Renal pelvis (tissue), 12 donors: ENCODE measurements at places on chromosomes 2 and 18. TPM values are rescaled to one million over a fixed set of nuclear protein-coding genes. Genes with fewer than 3 reads are reported as not detected.
A peak's percentile ranks its signal among the peaks of the same experiment; 100 is the strongest.

- DNase-seq, result no peak
These were observed 221.3 kb upstream of the REV1 start for GRCh38 chr2:99711144-99711543.

DNA sequence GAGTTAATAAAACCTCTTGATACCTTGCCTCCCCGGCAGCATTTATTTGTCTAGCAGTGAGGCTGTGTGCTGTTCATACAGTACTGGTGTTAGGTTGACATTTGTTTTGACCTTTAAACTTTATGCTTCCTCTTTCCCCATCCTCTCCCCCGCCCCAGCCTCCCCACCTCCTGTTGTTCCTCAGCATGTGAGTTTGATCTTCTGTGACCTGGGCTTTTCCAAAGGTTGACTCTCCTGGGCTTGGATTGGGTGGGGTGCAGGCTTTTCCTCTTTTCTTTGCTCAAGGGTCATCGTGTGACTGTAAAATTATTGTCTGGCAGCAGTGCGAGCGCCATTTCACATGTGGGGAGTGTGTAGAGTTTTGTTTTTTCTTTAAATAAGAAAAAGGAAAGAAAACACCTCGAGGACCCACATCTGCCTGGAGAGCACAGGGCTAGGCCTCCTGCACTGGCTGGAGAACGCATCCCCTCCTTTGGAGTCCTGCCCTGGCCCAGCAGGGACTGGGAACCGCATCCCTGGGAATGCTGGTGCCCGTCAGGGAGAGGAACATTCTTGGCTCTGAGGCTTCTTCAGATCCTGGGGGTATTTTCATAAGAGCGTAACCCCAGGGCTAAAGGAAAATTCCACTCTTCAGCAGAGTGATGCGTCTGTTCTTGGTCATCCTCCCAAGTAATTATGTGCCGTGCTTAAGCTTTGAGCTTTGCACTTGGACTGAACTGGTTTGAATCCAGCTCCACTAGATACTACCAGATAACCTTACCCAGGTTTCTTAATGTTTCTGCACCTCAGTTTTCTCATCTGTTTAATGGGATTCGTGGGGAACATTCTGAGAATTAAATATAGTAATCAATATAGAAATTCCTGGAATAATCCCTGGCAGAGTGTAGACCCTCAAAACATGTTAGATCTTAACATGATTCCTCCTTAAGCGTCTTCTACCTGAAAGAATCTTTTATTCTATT lies 91.5 kb downstream of the SETBP1 start:
- DNase-seq, result no peak

GRCh38 chr2:135817951-135818350 lies 19.0 kb downstream of the LCT start:
- DNase-seq, result no peak

- no peak for DNase-seq
These were observed 387.8 kb downstream of the PTH2R start for GRCh38 chr2:208794288-208794975.

GRCh38 chr2:198440833-198441232 lies 636.4 kb downstream of the PLCL1 start:
- no peak for DNase-seq

- DNase-seq, result no peak
These were observed 70.0 kb upstream of the ATIC start for GRCh38 chr2:215241791-215242305.

- no peak for DNase-seq
These were observed 2.4 kb downstream of the GLI2 start for GRCh38 chr2:120738117-120738516.

- DNase-seq, result no peak
These were observed 1.1 kb downstream of the FNDC4 start for GRCh38 chr2:27493948-27494283.

DNA sequence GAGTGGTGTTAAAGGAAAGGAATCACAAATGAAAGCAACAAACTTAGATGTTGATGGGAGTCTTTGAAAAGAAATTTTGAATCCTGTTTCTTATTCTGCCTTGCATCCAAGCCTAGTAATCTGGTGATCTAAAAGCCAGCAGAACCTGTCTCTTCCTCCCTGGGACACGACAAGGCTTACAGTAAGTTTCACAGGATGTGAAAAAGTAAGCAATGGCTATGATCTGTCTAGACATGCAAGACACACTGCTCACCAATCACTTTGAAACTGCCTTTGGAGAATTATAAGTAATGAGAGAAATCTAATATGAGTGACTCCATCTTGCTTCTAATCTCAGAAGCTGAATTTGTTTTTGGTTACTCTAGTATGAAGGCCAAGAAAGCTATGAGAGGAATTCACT lies 103.7 kb downstream of the KCNH7 start:
- no peak for DNase-seq

GRCh38 chr2:42829671-42830440 lies 37.5 kb upstream of the HAAO start:
- DNase-seq, result no peak

GRCh38 chr2:237298151-237299118 lies 115.5 kb downstream of the COL6A3 start:
- DNase-seq, result peak; percentile 64

DNA sequence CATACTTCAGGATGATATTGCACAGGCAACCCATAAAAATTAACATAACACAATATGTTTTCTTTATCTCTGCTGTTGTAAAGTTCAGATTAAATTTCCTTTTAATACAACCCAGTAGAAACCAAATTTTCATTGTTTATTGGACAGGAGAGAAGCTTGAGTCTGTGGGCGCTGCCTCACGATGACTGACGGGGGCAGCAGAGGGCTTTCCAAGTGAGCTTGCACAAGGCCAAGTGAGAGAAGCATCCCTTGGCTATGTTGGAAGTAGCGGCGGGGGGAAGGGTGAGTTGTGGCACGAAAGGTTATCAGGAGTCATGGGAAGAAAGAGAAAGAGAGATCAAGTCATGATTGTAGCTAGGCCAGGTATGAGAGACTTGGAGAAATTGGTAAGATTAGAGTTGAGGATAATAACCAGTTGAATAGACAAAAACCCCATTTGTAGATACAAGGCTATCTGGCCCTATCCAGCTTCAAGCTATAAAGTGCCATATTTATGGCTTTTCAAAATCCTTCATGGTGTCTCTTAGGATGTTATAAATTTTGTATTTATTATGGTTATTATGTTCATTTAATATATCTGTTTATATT lies 413.7 kb upstream of the FAM98A start:
- DNase-seq, result peak; percentile 63

DNA sequence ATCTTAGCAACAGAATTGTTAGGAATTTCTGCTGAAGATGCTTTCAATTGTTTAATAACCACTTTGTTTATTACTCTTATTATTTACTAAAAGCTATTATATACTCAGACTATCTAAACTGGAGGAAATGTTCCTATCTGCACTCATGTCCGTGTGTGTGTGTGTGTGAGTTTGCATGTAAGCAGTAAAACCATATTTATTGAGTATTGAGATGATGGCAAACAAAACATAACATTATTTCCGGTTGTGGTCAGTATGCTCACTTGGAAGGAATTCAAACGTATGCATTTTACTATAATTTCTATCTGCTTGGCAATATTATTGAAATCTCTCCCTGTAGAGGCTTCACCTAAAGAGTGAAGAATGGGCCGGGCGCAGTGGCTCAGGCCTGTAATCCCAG lies 43.0 kb upstream of the ZNF804A start:
- no peak for DNase-seq

GRCh38 chr2:64804651-64805050 lies 150.9 kb upstream of the SERTAD2 start:
- no peak for DNase-seq

DNA sequence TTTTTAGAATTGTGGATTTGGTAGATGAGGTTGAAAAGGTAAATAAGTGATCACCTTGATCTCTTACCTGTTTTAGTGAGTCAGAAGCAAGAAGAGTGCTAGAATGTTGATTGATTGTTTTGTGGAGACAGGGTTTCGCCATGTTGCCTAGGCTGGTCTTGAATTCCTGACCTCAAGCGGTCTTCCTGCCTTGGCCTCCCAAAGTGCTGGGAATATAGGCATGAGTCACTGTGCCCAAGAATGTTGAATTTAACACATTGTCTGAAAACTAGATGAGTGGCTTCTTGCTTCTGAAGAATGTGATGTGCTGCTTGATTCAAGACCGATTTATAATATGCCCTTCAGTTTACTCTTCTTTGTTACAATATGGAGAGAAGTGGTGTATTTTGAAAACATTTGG lies 121.3 kb downstream of the FMNL2 start:
- DNase-seq, result no peak

DNA sequence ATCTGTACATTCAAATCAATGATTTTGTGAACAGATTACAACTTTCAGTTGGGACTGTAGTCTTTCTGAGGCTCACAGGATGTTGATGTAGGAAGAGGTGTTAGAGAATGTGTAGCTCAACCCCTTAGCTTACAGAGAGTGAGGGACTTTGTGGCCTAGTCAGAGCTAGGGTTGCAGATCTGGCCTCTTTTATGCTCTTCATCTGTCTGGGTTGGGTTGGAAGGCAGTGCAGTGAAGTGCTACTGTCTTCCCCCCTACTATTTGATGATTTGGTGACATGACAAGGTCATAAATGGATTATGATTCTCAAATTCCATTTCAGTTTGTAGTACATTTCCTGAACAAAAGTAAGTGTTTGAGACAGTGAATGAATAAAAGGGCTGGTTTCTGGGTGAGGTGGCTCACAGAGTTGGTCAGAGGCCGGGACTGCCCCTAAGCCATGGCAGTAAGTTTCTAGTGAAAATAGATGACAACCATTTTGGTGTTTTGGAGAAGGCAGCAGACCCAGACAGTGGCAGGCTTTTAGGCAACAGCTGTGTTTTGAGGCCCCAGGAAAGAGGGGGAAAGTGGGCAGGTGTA lies 21.6 kb downstream of the MAP4K4 start:
- DNase-seq, result no peak

DNA sequence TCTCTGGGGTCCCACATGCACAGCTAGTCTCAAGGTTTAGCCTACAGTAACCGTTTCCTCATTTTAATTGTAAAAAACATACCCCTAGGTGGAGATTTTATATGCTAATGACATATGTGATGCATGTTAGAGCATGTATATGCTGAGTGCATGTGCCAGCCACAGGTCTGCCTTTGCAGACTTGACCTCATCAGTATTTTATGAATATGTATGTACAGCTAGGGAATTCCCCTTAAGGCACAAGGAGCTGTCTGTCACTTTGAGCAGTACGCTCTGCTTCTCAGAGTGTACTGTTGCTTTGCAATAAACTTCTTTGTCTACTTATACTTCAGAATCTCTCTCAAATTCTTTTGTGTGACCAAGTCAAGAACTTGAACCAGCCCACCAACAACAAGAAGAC lies 131.2 kb upstream of the ERBB4 start:
- no peak for DNase-seq

GRCh38 chr2:241351640-241352031 lies 4.4 kb upstream of the FARP2 start:
- DNase-seq, result no peak

DNA sequence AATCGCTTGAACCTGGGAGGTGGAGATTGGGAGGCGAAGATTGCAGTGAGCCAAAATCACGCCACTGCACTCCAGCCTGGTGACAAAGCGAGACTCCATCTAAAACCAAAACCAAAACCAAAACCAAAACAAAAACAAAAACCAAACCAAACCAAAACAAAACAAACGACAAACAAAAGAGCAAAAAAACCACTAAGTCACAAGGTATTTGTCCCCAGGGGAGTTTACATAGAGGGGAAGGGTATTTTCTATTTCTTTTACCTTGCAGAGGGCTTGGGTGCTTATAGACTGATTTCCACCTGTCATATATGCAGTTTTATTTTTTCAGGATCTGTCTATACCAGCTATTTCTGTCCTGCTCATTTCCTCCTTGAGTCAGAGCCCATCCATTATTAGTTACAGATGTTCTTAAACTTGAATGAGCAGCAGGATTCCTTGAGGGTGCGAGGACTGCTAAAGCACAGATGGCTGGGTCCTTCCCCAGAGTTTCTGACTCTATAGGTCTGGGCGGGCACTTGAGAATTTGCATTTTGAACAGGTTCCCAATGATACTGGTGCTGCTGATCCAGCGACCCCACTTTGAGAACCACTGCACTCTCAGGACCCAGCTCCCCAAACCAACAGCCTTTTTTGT lies 102.2 kb upstream of the UXS1 start:
- DNase-seq, result no peak

The LIMS3 gene
- polyA plus RNA-seq, result 4.0 TPM

The ASB18 gene
- polyA plus RNA-seq, result not detected

The LIPG gene
- polyA plus RNA-seq, result 69.5 TPM

The UNC80 gene
- polyA plus RNA-seq, result 2.6 TPM

The AOX1 gene
- polyA plus RNA-seq, result 2.8 TPM

The RASGRP3 gene
- 25.3 TPM for polyA plus RNA-seq

The MC2R gene
- 0.24 TPM for polyA plus RNA-seq

The CHMP3 gene
- polyA plus RNA-seq, result 126 TPM

The ARMC9 gene
- 27.3 TPM for polyA plus RNA-seq

The DLX1 gene
- 0.37 TPM for polyA plus RNA-seq

The TGOLN2 gene
- 137 TPM for polyA plus RNA-seq

The DLGAP1 gene
- polyA plus RNA-seq, result 4.7 TPM

The IGFBP5 gene
- 272 TPM for polyA plus RNA-seq
